ENCODE measurements at places on chromosomes 5 and 9.

DNA sequence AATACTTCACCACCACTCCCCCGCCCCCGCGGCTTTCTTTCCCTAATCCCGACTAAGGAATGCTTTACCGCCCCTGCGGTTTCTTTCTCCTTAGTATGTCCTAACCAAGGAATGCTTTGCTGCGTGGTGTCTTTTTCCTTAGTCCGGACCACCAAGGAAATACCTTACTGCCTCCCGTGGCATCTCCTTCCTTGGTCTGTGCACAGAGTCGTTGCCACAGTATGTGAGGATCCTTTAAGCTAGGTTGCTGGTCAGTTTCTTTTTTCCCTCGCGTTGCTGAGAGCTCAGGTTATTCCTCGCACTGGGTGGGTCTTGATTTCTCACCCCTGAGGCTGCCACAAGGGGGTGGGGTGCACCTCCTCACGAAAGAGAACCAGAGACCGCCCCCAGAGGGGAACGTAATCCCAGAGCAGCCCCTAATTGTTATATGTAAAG, 309.4 kb downstream of the NR3C1 start:
- no peak for DNase-seq

- DNase-seq, result no peak
Measured at GRCh38 chr5:76617229-76617628, 6.0 kb downstream of the F2RL2 start.

GRCh38 chr9:110752766-110753165, 84.2 kb downstream of the MUSK start:
- DNase-seq, result no peak

GRCh38 chr5:164504141-164504772, 998.8 kb downstream of the MAT2B start:
- DNase-seq, result peak; percentile 49

DNA sequence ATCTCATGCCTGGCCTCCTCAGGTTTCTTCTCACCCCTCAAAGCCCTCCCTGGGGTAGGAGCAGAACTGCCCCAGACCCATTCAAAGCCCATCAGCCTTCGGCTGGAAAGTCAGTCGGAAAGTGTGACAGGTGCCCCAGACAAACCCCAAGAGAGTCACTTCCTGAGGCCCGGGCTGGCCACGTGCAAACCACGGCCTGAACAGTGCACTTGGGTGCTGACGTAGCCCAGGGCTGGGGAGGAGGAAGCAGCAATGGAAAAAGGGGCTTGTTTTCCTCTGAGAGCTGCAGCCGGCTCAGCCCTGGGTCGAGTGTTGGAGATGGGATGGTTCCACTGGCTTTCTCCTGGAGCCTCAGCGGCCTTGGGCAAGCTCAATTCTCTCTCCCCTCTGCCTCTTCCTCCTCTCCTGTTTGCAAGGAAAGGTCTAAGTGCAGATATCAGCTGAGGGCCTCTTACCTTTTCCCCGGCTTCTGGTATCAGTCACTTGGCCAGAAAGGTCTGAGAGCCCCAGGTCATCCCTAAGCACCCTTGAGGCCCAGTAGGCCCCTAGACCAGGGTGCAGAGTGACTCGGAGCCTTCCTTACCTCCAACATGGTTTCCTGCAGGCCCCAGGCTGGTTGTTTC, 5.9 kb upstream of the EGR1 start:
- DNase-seq, result no peak

Data from Jurkat, Clone E6-1 (cell line).